Type B pancreatic cell (in vitro differentiated cells): ENCODE measurements at places on chromosomes 13 and 19. TPM values are rescaled to one million over a fixed set of nuclear protein-coding genes. Genes with fewer than 3 reads are reported as not detected.
A peak's percentile ranks its signal among the peaks of the same experiment; 100 is the strongest.

- no peaks in the 10 kb centered on the region for H3K27me3 ChIP-seq
- peaks cover 15% of the 10 kb centered on the region for H3K4me1 ChIP-seq
- peak within 1 kb of the TSS; percentile 85 for H3K4me3 ChIP-seq
- no peak for DNase-seq
Observed at GRCh38 chr13:85799097-85799582, at the start of gene SLITRK6. TSS of gene SLITRK6 (minus strand) at chr13:85799419. CDS start at chr13:85796508, 2,911 bp downstream.

DNA sequence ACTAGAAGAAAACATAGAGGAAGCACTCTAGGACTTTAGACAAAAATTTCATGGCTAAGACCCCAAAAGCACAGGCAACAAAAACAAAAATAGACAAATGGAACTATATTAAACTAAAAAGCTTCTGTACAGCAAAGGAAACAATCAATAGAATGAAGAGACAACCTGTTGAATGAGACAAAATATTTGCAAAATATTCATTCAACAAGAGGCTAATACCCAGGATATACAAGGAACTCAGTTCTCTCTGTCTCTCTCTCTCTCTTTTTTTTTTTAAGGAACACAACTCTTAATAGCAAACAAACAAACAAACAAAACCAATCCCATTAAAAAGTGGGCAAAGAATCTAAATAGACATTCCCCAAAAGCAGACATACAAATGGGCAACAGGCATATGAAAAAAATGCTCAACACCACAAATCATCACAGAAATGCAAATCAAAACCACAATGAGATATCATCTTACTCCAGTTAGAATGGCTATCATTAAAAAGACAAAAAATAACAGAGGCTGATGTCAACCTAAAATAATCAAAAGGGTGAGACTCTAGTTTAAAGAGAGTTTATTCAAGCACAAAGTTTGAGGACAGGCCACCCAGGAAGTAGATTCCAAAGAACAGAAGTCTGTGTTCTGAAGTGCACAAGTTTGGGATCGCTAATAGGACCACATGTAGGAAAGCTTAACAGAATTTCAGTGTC, 27.1 kb upstream of the SLC7A9 start:
- H3K4me1 ChIP-seq: no peaks in the 10 kb centered on the region
- no peak overlapping the region for H3K27ac ChIP-seq
- no peaks in the 10 kb centered on the region for H3K27me3 ChIP-seq
- no peak overlapping the region for H3K4me3 ChIP-seq
- H3K36me3 ChIP-seq: peaks cover 52% of the 10 kb centered on the region

DNA sequence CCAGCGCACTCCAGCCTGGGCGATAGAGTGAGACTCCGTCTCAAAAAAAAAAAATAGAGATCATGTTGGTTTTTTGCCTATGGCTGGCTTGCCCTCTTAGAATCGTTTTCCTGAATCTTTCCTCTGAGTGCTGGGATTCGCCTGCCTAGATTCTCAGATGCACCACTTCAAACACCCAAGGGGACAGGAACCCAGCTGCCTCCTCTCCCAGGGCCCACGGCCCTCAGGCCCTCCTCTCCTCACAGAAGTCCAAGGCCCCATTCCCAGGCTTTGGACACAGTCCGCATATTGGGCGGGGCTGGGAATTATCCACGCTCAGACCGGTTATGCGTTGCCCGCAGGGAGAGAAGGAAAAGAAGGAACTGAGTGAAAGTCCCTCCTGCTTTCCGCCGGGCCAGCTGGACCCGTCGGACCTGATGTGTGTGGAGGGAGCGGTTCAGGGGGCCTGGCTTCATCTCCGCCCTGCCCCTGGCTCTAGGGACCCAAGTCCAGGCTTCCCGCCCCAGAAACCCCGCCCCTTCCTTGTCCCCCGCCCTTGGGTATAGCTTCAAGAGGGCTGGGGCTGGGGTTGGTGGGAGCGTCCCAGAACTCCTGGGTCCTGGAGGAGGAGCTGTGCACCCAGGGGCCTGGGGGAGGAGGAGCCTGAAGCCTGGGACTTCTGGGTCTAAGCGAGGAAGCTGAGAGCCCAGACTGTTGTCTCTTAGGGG, 5.8 kb downstream of the PPFIA3 start:
- H3K4me3 ChIP-seq: peak overlapping the region; percentile 69
- H3K27me3 ChIP-seq: peaks cover 27% of the 10 kb centered on the region
- no peak for DNase-seq
- no peaks in the 10 kb centered on the region for H3K36me3 ChIP-seq
- H3K4me1 ChIP-seq: peaks cover 16% of the 10 kb centered on the region

- H3K27ac ChIP-seq: peak overlapping the region; percentile 43
- no peaks in the 10 kb centered on the region for H3K27me3 ChIP-seq
- peaks cover 10% of the 10 kb centered on the region for H3K36me3 ChIP-seq
- H3K4me3 ChIP-seq: no peak overlapping the region
- no peaks in the 10 kb centered on the region for H3K4me1 ChIP-seq
Observed at GRCh38 chr19:23403581-23404324, 8.5 kb upstream of the ZNF91 start.

KLF1 gene
- not detected in 2 replicates for total RNA-seq

DNA sequence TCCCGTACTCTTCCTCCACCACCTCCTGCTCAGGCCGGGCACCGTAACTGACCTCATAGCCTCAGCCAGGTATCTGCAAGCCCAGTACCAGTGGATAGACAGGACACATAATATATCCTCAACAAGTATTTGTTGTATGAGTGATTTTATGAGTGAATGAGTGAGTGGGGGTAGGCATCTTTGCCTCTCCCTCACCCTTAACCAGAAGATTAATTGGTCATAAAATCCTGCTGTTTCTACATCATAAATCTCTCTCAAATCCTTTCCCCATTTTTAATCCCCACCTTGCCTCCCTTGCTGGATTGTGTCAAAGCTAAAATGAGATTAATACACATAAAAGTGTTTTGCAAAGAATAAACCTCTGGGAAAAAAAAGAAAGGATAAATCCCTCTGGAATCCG, 44.4 kb upstream of the HMGB1 start:
- no peak overlapping the region for H3K4me3 ChIP-seq
- no peaks in the 10 kb centered on the region for H3K4me1 ChIP-seq
- H3K27me3 ChIP-seq: no peaks in the 10 kb centered on the region
- no peak overlapping the region for H3K27ac ChIP-seq
- no peak for DNase-seq

GRCh38 chr19:55208880-55209692, at the start of gene PTPRH:
TSS of gene PTPRH (minus strand) at chr19:55209501. CDS start at chr19:55209433, 68 bp downstream.
- H3K27me3 ChIP-seq: peaks cover 10% of the 10 kb centered on the region
- H3K36me3 ChIP-seq: no peaks in the 10 kb centered on the region
- H3K4me1 ChIP-seq: peaks cover 13% of the 10 kb centered on the region
- H3K27ac ChIP-seq: peak within 1 kb of the TSS; percentile 78

GRCh38 chr19:31591258-31591657, 242.0 kb upstream of the TSHZ3 start:
- no peak for DNase-seq
- no peak overlapping the region for H3K27ac ChIP-seq
- no peak overlapping the region for H3K4me3 ChIP-seq
- H3K4me1 ChIP-seq: no peaks in the 10 kb centered on the region
- H3K36me3 ChIP-seq: no peaks in the 10 kb centered on the region
